ENCODE measurements at places on chromosomes 7 and 10.

DNA sequence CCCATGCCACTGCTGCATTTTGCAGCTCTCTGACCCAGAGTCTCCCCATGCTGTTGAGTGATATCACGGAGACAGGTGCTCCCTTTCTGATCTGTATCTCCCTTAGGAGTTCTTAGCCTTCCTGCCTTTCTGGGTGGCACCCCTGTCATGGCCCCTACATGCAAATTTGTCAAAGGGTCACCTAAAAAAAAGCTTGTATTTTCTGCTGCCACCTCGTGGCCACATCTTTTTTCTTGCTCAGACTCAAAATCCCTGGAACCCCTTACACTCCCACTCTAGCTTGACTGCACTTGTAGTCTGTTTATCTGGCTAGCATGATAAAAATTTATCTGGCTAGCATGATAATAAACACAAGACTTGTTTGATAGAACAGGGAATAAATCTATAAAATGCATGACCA, 809.1 kb downstream of the SORCS1 start:
- DNase-seq: no peak

DNA sequence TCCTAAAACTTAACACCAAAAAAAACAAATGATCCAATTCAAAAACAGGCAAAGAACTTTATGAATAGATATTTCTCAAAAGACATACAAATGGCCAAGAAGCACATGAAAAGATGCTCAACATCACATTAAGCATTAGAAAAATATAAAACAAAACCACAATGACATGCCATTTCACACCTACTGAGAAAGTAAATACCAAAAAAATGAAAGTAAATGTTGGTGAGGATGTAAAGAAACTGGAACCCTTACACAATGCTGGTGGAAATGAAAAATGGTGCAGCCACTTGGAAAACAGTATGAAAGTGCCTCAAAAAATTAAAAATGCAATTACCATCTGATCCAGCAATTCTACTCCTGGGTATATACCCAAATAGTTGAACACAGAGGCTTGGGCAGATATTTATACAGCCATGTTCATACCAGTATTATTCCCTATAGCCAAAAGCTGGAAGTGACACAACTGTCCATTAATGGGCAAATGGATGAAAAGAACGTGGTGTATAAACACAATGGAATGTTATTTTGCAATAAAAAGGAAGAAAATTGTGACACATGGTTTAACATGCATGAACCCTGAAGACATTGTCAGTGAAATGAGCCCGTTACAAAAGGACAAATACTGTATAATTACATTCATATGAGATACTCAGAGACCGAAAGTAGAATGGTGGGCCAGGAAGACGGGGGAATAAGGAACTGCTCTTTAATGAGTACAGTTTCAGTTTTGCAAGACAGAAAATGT, 89.0 kb downstream of the JMJD1C start:
- DNase-seq: no peak

DNA sequence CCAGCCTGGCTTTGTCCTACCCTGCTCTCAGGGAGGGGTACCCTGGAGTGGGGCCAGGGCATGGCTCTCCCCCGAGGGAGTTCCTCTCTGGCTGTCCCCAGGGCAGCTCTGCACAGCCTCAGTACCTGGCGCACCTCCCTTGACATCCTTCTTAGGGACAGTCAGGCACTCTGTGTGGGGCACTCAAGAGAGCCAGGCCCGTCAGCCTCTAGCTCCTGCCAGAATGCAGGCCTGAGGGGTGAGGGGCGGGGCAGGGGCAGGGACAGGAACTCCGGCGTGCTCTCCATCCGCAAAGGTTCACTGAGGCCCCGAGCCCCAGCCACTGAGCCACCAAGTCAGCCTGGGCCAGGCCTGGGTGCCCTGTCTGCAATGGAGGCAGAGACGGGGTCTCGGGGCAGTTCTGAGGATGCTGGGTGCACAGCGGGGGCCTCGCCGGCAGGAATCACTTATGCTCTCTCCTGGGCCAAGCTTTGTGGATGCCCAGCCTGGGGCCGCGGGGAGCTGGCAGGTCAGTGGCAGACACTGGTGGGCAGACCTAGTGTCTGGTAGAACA, 10.1 kb downstream of the LIMK1 start:
- no peak for DNase-seq

- DNase-seq: no peak
Observed at GRCh38 chr10:106107706-106108105, 1056.8 kb downstream of the SORCS1 start.

DNA sequence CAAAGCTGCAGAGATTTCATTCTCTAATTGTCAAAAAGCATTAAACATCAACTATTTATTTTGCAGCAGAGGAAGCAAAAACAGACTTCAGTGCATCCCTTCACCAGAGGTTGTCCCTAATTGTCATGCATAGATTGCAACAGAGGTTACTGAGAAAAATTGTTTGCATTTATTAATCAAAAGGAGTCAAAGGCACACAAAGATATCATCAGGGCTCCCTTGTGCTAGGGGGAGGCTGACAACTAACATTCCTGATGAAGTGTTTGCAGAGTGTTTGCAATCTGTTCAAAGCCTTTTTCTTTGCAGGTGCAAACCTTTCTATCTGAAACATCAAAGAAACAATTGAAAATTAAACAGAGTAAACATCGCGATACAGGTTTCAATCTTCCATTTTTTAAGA, 227.5 kb downstream of the TEX36 start:
- no peak for DNase-seq

GRCh38 chr10:70440296-70441160, 953 bp downstream of the NODAL start:
- DNase-seq: no peak

DNA sequence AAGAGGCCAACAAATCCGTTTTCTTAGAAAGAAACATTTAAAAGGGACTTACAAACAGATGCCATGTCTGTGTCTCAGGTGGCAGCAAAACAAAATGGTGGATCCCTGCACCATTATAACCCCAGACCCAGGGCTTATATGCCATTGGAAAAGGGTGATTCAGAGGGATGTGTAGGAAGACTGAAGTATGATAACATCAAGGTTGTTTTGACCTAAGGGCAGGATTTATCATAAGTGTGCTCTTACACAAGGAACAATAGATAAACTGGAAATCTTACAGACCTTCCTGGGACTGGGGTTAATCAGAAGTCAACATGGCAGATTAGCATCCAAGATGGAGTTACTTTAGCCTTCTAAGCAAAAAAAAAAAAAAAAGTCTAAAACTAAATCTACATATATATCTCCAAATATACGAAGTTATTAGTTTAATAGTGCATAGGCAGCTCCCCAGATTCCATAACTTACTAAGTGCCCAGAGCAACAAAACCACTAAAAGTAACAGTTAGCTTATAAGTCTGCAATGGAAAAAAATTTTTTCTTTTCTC, 34.3 kb upstream of the WNT16 start:
- DNase-seq: no peak

DNA sequence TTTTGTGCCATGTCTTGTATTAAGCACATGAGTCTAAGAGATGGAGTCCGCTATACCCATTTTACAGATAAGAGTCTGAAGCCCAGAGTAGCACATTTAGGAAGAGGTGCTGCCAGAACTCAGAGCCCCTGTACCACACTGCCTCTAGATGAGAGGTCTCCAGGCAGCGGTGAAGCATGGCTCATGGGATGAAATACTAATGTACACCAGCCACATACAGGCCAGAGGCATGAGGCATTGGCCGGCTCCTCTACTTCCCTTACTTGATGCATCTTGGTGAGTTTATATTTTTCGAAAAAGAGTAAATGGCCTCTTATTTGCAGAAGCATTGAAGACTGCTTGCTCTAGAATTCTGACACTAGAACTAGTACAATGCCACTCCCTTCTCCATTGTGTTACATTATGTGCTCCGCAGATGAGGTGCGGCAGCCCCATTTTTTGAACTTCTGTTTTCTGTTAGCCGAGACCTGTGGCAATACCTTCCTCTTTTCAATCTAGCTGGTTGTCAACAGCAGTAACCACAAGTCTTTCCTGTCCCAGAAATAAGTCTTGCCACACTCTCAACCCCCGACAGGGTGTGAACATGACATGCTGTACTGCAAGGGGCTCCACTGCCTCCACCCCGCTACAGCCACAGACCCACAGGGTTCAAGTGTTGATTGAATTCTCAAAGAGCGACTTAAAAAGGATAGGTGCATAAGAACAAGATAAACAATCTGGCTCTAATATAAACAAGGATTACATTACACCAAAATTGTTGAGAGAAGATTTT, 145.3 kb downstream of the CELF2 start:
- DNase-seq: no peak

GRCh38 chr10:29479981-29480954, 154.5 kb downstream of the SVIL start:
- no peak for DNase-seq

DNA sequence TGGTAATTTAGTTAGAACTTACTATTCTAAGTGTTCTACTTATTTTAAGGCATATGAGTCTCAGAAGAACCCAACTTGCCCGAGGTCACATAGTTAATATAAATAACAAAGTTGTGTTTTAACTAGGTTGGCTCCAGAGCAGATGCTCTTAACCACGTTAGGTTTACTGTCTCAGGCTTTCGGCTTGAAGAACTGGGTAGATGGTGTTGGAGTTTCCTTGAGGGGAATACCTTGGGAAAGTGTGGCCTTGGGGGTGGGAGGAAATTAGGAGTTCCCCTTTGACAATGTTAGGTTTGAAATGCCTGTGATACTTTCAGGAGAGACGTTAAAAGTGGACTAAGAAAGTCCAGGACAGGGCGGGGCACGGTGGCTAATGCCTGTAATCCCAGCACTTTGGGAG, 9.6 kb downstream of the ZNF398 start:
- DNase-seq: no peak

GRCh38 chr7:99041526-99041925, 102.4 kb downstream of the SMURF1 start:
- DNase-seq: no peak

GRCh38 chr10:93630625-93631557, 18.6 kb downstream of the PDE6C start:
- no peak for DNase-seq

GRCh38 chr7:30469303-30469702, 9.3 kb downstream of the NOD1 start:
- peak; percentile 70 for DNase-seq

GRCh38 chr10:26857991-26858706, 2.6 kb downstream of the ABI1 start:
- DNase-seq: no peak

- no peak for DNase-seq
Observed at GRCh38 chr7:143849785-143850479, 52.0 kb downstream of the TCAF1 start.

- no peak for DNase-seq
Observed at GRCh38 chr7:148588670-148589131, 1.9 kb upstream of the C7orf33 start.

DNA sequence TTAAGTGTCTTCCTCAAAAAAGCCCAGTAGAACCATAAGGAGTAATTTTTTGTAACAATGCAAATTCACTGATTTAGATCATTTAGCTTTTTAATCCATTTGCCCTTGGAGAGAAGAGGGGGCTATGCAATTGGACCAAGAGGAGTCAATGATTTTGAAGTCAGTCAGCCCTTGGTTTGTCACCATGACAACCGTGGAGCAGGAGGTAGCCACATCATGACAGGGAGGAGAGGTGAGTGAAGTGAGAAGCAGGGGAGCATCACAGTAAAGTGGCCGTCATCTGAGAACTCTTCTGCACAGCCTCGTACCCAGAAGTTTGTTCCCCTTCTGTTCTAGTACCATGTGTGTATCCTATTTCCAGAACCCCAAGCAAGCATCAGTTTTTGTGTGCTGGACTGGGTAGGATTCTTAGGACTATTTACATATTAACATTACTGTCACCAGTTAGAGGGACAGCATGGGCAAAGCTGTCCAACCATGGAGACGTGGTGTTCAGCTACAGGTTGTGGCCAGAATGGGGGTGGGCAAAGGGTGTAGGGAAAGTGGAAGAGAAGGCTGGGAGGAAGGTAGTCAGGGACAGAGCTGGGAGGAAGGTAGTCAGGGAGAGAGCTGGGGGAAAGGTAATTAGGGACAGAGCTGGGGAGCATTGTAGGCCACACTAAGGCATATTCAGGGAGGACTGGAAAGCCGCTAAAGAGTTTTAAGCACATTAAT, 13.1 kb downstream of the UBE3C start:
- no peak for DNase-seq

- no peak for DNase-seq
Observed at GRCh38 chr10:108496106-108496505, 1331.6 kb upstream of the SORCS1 start.
